ENCODE measurements at places on chromosomes 4 and X. TPM values are rescaled to one million over a fixed set of nuclear protein-coding genes. Genes with fewer than 3 reads are reported as not detected.

PASD1 gene
- not detected for total RNA-seq

LIMCH1 gene
- 50.8 TPM for total RNA-seq

PIR gene
- total RNA-seq = 1.7 TPM

HTRA3 gene
- 2.4 TPM for total RNA-seq

SHISA3 gene
- 0.18 TPM for total RNA-seq

JCHAIN gene
- total RNA-seq = 3.6 TPM

GCNA gene
- 4.5 TPM for total RNA-seq

TLR7 gene
- total RNA-seq = 1.2 TPM

TMEM187 gene
- 1.3 TPM for total RNA-seq
